Central memory CD8-positive, alpha-beta T cell (primary cell): ENCODE measurements at places on chromosomes 2 and 18.

DNA sequence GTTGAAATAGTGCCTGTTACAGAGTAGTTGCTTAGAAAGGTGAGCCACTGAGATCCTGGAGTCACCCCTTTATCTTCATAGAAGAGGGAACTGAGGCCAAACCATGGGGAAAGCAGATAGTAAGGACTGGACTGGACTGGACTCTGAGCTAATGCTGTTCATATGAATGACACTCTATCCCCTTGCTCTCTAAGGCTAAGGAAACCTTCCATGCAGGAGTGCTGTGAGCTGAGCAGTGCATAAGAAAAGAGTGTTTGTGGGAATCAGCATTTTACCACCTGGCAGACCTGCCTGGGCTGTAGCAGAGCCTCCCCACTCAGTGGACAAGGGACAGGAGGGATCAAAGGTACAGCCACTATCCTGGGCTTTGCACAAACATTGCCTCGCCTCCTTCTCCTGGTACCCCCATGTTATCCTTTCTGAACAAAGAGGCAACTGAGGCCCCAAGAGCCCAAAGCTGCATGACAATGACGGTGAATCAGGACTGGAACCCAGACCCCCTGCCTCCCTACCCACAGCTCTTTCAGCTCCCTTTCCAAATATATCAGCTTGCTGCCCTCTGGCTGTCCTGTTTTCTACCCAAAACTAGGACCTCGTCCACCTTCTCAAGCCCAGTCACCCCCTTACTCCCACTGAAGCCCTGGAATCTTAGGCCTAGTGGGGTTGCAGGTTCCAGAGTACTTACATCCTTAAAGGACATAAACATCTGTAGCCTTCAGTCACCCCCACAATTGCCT, 227.9 kb downstream of the ZBTB7C start:
- DNase-seq, result no peak

DNA sequence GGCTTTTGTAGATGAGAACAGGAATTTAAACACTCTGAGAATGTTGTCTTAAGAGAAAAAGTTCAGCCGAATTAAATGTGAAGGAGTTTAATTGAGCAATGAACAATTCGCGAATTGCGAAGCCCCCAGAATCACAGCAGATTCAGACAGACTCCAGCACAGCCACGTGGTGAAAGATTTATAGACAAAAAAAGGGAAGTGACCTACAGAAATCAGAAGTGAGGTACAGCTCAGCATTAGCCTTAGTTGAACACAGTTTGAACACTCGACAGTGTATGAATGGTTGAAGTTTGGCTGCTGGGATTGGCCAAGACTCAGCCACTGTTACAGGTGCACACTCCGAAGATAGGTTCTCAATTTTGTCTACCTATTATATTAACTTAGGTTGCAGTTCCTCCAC, 264.0 kb upstream of the CHST9 start:
- no peak for DNase-seq

GRCh38 chr2:71547616-71548285, 94.4 kb downstream of the DYSF start:
- no peak for DNase-seq

DNA sequence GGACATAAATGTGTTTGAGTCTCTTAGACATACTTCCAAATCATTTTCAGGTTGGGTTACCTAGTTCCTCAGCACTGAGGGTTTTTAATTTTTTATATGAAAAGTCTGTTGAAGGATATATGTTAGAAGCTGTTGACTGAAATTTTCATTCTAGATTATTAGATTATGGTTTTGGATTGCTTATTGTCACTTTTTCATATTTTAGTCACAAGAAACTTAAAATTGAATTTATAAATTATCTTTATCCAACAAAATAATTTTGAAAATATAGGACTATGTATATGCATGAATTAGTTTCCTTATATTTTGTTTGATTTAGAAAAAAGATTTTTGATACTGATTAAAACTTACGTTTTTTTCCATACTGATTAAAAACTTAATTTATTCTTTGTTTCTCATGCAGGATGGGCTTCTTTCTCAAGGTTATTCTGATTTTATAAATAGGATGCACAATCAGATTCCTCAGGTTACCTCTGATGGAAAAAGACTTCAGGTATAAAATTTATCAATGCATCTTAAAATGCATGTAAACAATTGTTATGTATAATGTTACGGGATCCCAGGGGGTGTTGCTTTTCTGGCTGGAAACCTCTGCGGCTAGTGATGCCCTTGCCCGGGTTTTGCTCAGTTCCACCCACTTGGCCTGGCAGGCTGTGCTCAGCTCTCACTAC, 26.2 kb downstream of the DDX1 start:
- no peak for DNase-seq

DNA sequence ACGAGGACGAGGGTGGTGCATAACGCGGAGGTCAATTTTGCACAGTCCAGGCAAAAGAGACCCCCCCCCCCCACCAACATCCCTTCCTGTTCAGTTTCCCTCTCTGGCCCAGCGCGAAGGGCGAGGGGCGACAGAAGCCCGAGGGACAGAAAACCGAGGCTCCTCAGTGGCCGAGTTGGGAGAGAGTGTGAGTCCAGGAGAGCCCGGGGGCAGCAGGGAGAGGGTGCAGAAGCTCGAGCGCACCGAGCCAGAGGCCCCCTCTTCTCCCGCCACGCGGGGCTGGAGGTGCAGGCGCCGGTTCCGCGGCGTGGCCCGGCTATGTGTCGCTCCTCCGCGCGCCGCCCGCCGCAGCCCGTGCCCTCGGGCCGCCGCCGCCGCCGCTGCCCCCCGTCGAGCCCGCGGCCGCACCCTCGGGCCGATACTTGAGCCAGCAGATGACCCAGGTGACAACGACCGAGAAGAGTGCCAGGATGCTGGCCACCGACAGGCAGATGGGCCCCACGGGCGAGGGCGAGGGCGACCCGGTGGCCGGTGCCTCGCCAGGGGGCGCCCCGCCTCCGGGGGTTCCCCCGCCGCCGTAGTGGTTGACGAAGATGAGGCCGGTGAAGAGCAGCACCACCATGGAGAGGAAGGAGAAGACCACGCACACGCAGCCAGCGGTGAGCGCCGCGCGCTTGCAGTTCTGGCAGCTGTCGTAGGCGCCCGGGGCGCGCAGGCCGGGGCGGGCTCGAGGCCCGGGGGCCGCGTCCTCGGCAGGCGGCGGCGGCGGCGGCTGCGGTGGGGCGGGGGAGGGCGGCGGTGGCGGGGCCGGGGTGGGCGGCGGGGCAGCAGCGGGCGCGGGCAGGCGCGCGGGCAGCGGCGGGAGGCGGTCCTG, 20.2 kb upstream of the PAX3 start:
- DNase-seq, result no peak

DNA sequence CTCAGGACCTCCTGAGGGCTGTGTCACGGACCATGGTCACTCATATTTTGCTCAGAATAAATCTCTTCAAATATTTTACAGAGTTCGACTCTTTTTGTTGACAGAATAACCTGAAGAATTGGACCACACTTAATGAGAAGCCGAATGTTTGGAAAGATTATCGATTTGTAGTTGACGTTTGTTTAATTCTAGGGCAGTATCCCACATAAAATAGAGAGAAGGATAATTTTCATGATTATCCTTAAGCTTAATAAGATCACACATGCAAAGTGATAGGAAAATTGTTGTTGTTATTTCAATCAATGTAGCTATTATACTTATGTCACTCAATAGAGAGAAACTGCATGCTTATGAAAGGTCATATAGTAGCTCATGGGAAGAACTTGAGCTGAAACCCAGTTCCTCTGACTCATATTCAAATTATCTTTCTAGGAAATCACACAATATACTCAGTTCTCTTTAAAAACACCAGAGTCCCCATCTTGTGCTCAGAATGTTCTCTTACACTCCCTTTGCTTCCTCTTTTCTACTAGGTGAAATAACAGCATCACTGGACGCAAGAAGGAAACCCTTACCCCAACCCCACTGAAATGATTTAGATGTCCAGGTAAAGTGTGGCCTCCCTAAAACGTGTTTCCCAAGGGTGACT, 982.1 kb downstream of the TSN start:
- DNase-seq, result no peak

DNA sequence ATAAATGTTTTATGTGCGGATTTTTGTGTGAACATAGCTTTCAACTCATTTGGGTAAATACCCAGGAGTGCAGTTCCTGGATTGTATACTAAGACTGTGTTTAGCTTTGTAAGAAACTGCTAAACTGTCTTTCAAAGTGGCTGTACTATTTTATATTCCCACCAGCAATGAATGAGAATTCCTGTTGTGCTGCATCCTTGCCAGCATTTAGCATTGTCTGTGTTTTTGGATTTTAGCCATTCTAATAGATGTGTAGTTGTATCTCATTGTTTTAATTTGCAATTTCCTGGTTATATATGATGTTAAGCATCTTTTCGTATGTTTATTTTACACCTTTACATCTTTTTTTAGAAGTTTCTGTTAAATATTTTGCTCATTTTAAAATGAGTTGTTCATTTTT, 24.2 kb downstream of the VRK2 start:
- DNase-seq, result no peak

- no peak for DNase-seq
Measured at GRCh38 chr2:158312981-158313380, 143.6 kb downstream of the CCDC148 start.

DNA sequence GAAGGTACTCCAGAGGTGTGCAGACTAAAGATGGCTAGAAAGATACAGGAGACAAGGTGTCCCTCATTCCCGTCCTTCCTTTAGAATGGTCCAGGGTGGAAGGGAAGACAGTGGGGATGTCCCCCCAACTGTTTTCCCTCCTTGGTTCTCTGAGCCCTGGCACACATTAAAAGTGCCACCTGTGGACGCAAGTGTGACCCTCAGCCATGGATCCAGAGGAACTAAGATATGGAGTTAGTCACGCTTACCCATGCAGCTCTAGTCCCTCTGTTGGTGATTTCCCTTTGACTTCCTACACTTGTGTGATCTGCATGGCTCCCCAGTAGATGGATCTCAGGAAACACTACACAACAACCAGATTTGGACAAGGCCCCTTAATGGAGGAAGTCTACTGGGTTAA, 113.1 kb upstream of the SRD5A2 start:
- no peak for DNase-seq

- no peak for DNase-seq
Measured at GRCh38 chr18:63005306-63005705, 290.0 kb downstream of the PHLPP1 start.

DNA sequence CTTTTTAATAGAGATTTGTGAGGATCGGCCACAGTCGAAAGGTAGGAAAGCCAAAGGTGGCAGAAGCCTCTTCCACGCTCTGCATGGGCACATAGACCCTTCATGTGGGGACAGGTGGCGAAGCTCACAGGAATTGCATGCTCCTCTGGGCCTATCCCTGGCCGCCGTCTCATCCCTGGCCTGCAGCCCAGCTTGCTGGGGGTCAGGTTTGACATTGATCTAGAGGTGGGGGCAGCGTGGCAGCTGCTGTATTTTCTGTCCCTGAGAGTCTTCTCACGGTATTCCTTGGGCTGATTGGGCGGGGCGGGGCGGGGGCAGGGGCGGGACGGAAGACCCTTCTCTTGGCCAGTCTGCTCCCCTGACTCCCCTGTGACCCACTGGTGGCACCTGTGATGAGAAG, 48.9 kb downstream of the STK25 start:
- DNase-seq, result no peak

GRCh38 chr2:98507891-98508708, 63.4 kb downstream of the INPP4A start:
- no peak for DNase-seq

DNA sequence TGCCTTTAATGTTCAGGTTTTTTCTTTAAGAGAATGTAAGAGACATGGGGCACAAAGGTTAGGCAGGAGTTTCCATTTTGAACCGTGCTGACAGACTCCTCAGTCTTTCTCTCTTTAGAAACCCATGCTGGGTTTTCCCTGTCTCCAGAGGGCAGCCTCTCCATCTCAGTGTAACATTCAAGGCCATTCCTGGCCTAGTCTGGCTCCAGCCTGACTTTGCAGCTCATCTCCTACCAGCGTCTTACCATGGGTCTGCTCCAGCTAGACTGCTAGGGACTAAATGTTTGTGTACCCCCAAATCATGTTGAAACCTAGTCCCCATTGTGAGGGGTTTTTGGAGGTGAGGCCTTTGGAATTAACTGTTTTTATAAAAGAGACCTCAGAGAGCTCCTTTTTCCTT, 9.8 kb upstream of the CLIP4 start:
- DNase-seq, result no peak

DNA sequence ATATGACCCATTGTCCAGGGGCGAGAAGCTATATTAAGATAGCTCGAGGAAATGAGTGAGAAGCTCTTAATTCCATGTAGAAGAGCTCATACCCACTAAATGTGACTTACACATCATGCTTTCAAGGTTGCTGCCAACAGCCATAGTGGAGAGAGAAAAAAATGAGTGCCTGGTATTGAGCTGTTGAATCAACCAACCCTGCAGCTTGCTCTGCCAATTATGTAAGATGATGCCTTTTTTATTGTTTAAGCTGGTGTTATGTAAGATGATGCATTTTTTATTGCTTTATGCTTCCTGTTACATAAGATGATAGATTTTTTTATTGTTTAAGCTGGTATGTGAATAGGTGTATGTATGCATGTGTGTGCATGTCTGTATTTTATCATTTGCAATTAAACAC, 228.2 kb downstream of the CCDC178 start:
- no peak for DNase-seq

GRCh38 chr2:224764565-224765236, 48.5 kb upstream of the CCDC195 start:
- no peak for DNase-seq

DNA sequence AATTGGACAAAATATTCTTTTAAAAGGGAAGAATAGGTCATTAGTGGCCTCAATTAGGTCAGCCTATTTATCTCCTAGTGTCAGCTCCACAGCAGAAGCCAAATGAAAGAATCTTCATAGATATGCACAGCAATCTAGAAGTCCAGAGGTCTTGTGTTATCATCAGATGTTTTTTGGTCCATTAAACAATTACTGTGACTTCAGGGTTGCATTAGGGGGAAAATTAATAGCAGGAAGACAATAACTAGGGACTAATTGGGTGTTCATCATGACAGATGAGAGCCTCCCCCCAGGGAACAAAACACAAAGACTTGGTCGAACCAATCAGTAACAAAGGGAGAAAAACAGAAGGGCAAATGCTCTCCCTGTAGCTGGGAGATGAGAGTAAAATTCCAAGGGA, 264.7 kb downstream of the PTH2R start:
- no peak for DNase-seq
